ENCODE measurements at places on chromosomes 13 and 19.

GRCh38 chr13:84025824-84026223 lies 143.6 kb upstream of the SLITRK1 start:
- no peak for DNase-seq

DNA sequence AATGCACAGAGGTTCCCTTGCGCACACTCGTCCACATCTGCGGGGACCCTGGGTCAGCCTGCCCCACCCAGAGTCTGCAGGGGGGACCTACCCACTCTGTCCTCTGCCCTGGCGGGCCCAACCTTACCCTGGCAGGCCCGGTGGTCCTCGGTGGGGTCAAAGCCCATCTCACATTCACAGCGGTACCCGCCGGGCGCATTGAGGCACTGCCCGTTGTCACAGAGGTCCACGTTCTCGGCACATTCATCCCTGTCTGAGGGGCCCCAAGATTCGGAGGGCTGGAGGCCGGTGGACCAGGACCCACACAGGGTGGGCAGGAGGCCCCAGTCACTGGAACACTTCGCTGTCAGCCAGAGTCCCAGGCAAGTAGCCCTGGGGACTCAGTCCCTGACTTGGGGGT lies 38.5 kb downstream of the FBN3 start:
- no peak for DNase-seq

- DNase-seq: no peak
Observed at GRCh38 chr13:100650326-100650725, 24.3 kb downstream of the TMTC4 start.

GRCh38 chr13:51996641-51997040 lies 14.6 kb downstream of the ATP7B start:
- no peak for DNase-seq
